ENCODE measurements at places on chromosomes 1 and 21.

DNA sequence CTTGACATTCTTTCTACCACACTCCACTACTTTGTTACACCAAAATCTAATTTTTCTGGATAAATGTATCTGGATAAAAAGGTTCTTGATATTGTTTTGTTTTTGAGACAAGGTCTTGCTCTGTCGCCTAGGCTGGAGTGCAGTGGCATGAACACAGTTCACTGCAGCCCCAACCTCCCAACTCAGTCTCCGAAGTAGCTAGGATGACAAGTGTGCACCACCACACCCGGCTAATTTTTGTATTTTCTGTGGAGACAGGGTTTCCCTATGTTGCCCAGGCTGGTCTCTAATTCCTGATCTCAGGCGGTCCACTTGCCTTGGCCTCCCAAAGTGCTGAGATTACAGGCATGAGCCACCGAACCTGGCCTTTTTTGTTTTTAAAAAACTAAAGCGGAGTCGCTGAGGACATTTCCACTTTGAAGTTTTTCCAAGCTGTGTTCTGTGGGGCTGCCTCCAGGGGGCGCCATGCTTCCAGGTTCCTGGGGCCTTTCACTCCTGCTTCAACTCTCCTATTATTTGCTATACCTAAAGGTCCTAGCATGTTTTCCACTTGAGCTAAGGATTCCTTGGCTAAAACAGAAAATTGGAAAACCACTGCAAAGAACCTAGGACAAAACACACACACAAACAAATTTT is 14.1 kb upstream of the NCMAP start:
- no peak for DNase-seq

DNA sequence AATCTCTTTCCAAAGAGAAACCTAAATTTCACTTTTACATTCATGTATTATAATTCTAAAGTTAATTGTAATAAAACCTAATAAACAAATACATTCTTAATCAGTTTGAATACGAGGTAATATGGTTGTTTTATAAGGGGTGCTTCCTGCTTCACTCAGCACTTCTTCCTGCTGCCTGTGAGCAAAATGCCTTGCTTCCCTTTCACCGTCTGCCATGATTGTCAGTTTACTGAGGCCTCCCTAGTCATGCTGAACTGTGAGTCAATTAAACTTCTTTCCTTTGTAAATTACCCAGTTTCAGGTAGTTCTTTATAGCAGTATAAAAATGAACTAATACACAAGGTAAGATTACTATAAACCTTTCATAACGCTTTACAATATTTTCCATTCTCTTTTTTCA is 491.1 kb upstream of the LRRC7 start:
- no peak for DNase-seq

DNA sequence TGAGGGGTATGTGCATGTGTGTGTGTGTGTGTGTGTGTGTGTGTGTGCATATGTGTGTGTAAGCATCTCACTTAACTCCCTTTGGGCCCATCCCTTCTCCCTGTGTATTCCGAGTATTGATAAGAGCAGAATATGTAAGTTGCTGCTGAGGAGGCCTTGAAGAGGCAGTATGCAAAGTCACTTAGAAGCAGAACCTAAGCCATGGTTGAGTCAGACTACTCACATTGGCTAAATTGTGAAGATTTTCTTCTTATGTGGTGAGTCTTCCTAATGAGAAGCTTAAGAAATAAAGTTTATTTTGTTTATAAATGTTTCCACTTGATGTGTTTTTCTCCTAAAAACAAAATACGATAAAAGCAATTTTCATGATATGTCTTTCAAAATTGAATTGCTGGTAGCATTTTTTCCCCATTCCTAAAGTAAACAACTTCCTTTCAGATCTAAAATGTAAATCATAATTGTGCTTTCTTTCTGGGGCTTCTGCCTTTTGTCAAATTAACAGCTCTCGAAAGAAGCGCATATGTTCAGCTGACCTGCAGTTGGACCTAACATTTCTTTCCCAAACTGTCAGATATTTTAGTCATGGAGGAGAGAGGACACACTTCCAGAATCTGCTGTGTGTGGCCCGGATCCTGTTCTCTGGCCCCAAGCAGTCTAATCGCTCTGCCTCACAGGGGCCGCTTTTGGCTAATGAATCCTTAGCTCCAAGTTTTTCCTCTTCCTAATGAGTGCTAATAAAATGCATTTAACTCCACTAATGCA is 284.0 kb downstream of the DUSP10 start:
- no peak for DNase-seq

DNA sequence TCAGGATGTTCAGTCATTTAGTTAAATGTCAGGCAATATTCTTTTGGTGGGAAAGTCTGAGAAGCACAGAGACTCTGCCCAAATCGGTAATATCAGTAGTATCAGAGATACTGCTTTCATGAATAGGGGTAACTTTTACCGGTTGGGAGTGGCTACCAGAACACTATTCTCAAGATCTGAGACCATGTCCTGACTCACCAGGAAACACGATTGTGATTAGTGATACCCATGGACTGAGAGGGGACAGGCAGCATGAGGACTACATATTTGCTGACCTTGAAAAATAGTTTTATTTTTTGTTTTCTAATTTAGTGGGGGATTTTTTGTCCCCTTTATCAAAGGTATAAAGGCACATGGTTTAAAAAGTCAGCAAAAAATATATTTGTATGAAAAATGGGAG is 76.0 kb upstream of the NEK2 start:
- DNase-seq: no peak

- DNase-seq: no peak
Measured at GRCh38 chr1:2534687-2535441, 4.8 kb upstream of the HES5 start.

- no peak for DNase-seq
Measured at GRCh38 chr1:180229483-180230415, at the start of gene LHX4. LHX4 (plus strand) TSS chr1:180230264; CDS start chr1:180230530, 266 bp downstream.

GRCh38 chr1:202305168-202305567 is 36.6 kb downstream of the UBE2T start:
- no peak for DNase-seq

DNA sequence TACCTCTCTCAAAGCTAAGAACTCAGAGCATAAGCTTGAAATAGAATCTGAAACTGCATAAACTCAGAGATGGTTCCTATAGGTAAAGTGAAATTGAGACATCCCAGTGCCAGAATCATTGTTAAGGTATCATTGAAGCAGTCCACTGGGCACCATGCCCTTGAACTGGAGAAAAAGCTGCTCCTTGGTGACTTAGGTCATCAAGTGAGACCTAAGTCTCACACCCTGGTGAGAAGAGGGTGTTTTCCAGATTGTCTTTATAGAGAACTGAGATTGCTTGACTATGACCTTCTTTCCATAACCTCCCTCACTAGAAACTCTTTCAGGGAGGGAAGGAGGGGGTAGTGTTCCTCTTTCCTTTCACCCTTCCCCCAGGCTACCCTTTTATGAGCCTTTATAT is 9.4 kb upstream of the ATP6V1G3 start:
- no peak for DNase-seq

DNA sequence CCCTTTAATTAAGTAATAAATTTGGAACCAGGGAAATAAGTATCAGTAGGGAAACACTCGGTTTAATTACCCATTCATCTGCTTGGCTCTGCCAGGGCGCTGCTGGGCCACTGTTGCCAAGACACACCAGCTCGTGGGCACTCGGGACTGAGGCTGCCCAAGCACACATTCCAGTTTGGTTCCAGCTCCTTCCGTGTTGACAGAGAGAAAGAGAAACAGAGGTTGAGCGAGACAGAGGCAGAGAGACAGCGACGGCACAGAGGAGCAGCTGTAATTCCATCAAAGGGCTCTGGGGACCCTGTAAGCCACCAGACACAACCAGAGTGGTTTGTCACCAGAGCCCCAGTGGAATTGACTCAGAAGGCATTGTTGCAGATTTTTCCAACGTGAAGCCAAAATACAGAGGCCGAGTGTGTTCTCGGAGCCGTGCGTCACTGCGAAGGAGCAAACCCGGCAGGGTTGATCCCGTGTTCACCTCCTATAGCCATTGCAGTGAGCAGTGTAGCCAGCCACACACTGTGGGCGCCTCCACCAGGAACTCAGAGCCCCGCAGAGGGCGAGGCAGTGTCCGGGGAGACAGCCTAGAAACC is 33.5 kb downstream of the SYF2 start:
- no peak for DNase-seq

DNA sequence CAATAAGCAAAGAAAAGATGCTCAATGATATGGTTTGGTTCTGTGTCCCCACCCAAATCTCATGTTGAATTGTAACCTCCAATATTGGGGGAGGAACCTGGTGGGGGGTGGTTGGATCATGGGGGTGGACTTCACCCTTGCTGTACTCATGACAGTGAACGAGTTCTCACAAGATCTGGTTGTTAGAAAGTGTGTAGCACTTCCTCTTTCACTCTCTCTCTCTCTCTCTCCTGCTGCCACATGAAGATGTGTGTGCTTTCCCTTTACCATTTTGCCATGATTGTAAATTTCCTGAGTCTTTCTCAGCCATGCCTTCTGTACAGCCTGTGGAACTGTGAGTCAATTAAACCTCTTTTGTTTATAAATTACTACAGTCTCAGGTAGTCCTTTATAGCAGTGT is 248.4 kb downstream of the HHIPL2 start:
- DNase-seq: no peak

- DNase-seq: peak; percentile 36
Measured at GRCh38 chr1:26317612-26318337, at the start of gene CD52. CD52 (plus strand) TSS chr1:26317958; CDS start chr1:26318018, 60 bp downstream.

GRCh38 chr1:19137158-19137557 is 72.9 kb downstream of the UBR4 start:
- DNase-seq: no peak

- DNase-seq: no peak
Measured at GRCh38 chr1:41723786-41724185, 194.9 kb downstream of the HIVEP3 start.

- no peak for DNase-seq
Measured at GRCh38 chr21:45179568-45180245, 105.3 kb downstream of the ADARB1 start.

DNA sequence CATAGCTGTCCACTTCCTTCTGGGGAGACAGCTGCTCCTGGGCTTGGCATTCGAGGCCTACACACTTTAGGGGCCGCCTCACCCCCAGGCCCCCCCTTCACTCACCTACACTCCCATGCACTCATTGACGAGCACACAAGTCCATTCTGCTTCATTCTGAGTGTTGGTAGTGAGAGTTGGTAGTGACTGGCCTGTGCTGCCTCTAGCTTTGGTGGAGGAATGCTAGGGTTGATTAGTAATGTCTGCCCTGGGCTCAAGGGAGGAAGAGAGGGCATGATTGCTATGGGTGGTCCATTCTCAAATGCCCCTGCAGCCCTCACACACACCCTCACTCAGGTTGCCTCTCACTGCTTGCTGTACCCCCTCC is 30.4 kb downstream of the TRIM11 start:
- no peak for DNase-seq

DNA sequence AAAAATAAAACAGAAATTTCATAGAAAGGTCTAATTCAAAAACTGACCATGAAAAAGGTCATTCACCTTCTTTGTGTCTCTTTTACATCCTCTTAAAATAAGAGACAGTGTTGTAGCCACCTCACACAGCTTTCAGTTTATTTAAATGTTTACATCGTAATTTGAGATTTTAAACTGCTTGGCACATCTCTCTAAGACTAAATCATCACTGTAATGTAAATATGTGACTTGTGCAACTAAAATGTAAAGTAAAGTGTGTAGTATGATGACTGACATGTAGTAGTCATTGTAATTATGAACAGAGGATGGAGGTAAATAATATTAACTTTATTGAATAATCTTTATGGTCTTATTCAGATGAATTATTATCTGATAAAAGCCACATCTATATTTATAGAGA is 283.9 kb downstream of the KCNT2 start:
- DNase-seq: no peak

DNA sequence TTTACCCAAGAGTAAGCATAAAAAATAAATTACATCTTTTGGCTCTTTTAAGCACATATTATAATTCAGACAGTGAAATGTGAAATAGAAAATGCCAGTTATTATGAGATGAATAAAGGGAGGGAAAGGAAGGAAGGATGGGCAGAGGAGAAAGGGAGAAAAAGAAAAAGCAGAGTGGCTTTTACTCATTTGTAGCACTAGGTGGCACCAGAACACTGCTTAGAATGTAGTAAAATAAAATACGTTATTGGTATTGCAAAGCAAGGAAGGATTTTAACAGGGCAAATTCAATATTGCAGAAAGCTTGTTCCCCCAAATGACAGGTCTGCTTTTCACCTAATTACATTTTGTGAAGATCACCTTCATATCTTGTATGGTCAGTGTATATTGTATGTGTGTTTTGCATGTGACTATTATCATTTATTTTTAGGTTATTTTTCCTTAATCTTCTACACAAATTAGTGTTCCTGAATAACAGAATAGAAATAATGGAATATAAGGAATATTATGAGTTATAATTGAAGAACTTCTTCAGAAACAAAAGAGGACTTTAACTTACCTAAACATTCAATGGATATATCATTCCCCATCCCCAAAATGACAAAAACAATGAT is 9.1 kb upstream of the PCNX2 start:
- DNase-seq: no peak

DNA sequence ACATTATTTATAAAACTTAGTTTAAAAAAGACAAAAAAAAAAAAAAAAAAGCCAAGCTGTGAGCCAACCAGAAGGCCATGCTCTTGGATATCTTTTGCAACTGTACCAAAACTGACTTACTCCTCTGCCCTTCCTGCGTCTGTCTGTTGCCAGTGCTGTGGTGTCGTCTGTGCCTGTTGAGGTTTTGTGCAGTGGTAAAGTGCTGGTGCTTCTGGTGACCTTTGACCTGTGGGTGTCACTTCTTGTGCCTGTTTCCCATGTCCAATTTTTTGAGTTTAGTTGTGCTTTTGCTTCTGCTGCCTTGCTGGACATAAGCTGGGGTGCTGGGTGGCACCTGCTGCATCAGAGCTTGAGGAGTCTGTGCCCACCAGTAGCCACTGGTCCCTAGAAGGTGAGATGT is 41.4 kb downstream of the RNF187 start:
- no peak for DNase-seq

DNA sequence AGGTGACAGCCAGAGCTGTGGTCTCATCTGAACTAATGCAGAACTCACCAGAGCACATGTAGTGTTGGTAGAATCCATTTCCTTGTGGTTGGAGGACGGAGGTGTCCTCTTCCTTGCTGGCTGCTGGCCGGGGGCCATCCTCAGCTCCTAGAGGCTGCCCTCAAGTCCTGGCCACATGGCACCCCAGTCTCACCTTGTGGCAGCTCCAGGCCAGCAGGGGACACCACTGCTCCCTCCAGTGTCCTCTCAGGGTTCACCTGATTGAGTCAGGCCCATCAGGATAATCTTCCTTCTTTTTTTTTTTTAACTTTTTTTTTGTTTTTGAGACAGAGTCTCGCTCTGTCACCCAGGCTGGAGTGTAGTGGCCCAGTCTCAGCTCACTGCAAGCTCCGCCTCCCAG is 2.9 kb downstream of the KCNE1 start:
- DNase-seq: no peak

GRCh38 chr1:37123276-37124115 is 89.2 kb upstream of the GRIK3 start:
- DNase-seq: no peak

GRCh38 chr21:45560106-45561021 is 18.1 kb upstream of the SLC19A1 start:
- no peak for DNase-seq

- no peak for DNase-seq
Measured at GRCh38 chr1:210700511-210700910, 371.8 kb downstream of the HHAT start.

GRCh38 chr1:183873642-183874041 is 68.7 kb downstream of the RGL1 start:
- DNase-seq: no peak

- DNase-seq: no peak
Measured at GRCh38 chr1:70768216-70768615, 279.4 kb downstream of the PTGER3 start.

GRCh38 chr1:6098303-6099215 is 52.9 kb downstream of the KCNAB2 start:
- no peak for DNase-seq

All from stimulated activated CD4-positive, alpha-beta T cell treated with anti-CD3 and anti-CD28 coated beads, Interleukin-1b, Interleukin-23, amount 100 ng/mL, for 24 hours (primary cell).